ENCODE measurements at places on chromosomes 13 and 19. TPM values are rescaled to one million over a fixed set of nuclear protein-coding genes. Genes with fewer than 3 reads are reported as not detected.

DNA sequence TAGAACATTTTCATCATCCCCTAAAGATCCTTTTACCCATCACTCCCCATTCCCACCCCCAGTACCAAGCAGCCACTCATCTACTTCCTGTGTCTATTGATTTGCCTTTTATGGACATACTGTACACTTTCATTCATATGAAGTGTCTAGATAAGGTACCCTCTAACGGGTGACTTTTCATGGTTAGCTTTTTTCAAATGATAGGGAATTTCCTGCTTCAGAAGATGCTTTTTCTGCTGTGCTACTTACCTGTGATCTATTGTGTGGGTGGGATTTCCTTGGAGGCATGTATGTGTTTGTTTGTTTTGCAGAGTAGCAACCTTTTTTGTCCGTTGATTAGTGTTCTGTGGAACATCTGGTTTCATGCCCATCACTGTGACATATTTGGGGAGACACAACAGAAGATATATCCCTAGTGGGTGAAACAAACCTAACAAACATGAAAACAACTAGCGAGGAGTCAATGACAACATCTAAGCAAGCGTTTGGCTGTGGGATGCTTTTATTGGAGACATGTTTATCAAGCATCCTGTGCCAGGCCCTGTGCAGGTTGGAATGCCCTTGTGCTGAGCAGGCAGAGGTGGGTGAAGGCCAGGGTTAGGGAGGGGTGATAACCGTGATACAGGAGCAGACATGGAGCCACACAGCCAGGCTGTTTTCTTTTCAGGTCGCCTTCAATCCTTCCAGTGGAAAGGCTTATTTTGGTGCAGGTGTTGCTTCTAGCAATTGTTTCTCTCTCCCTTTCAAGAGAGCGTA, 17.6 kb downstream of the SPINT2 start:
- DNase-seq, result no peak

- DNase-seq, result peak; percentile 62
These were observed 99.0 kb downstream of the ERCC5 start for GRCh38 chr13:102944821-102945220.

GRCh38 chr13:54185785-54186184, 1157.2 kb downstream of the OLFM4 start:
- no peak for DNase-seq

- no peak for DNase-seq
These were observed 405.5 kb downstream of the TBC1D4 start for GRCh38 chr13:75076476-75076875.

DNA sequence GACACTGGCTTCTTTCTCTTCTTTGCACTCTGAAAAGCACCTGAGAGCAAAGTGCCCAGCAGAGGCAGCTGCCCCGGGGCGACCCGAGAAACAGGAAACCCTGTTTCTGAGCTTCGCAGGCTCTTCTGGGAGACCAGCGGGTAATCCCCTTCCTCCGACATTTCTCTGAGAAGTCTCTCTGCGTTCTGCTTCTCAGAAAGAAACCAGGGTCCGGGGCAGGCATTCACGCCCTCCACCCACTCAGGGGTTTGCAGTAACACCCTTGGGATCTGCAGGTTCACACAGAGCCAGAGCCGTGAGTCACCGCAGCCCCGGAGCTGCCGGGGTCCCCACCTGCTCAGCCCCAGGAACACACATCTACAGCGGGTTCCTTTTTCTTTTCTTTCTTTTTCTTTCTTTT, 86.0 kb downstream of the GADD45B start:
- DNase-seq, result no peak

GRCh38 chr13:43470610-43471009, 316.2 kb downstream of the ENOX1 start:
- DNase-seq, result no peak

The FXYD1 gene
- 92.6 TPM for total RNA-seq

The ZNF615 gene
- 17.6 TPM for total RNA-seq

- DNase-seq, result no peak
These were observed 7.7 kb downstream of the ATP7B start for GRCh38 chr13:52003541-52003940.

DNA sequence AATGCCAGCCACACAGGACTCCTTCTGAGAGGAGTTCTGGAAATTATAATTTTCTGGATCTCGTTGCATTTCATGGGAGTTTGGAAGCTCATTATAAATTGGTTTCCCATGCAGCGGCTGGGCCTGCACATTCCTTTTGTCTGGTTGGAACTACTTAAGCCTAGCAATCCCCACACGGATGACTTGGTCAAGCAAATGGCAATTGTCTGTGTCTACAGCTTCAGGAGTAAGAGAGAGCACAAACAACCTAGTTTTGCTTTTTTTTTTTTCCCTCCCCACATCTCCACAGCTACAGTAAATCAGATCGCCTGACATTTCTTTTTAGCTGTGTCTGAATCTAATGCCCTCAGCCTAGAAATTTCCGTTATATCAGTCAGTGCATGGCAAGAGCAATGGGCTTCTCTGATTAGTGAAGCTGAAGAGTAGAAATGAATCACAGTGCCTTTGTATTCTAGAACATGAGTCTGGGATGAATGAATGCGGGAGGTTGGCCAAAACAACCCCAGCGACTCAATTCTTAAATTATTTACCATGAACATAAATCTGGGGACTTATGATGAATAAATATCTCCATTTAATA, 15.1 kb downstream of the PCDH8 start:
- DNase-seq, result no peak

DNA sequence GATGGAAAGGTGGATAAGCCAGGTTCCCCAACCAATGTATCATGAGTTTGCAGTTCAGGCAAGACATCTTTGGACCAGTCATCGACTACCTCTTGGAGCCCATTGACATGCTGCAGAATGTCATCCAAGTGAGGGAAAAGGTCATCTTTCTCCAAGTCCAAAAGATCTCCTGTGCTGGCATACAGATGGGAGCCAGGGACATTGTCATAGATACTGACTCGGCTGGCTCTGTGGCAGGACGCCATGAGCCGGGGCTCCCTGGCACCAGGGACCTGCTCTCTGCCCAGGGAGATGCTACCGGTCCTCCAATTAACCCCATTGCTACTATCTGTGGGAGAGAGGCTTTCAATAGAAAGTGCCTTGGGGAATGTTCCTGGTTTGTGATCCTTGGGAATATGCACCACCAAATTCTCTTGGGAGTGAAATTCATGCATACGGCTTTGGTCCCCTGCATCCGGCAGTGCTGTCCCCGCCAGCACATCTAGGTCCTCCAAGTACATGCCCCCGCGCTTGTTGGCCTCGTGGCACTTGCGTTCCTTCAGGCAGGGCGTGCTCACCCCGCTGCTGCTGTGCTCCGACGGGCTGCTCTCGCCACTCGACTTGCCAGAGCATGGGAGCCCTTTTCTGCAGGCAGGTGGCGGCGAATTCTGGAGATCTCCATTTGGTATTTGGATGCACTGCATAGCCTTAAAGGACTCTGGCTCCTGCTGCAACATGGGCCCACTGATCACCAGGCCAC, 113.0 kb downstream of the KL start:
- no peak for DNase-seq

- no peak for DNase-seq
These were observed 31.7 kb downstream of the DNAJC15 start for GRCh38 chr13:43054803-43055802.

The BRME1 gene
- 0.91 TPM for total RNA-seq

DNA sequence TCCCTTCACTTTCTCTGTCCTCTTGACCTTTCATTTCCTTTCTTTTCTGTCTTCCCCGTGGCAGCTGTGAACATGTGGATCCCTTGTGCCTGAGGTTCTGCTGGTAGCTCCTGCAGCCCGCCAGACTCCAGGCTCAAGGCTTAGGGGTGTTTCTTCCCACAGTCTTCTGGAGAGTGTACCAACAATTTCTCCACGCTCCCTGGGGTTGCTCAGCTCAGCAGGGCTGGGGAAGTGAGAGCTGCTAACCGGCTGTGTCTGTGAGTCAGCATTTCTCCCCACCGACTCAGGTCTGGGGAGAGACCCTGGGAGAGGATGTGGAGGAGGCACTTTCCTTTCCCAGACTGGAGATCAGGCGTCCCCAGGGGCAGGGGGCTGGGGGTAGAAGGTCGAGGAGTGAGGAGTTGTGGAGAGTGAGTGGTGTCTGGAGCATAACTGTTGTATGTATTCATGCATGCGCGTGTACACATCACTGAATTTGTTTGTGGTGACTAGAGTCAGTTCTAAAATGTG, 193.6 kb downstream of the KCNRG start:
- no peak for DNase-seq

DNA sequence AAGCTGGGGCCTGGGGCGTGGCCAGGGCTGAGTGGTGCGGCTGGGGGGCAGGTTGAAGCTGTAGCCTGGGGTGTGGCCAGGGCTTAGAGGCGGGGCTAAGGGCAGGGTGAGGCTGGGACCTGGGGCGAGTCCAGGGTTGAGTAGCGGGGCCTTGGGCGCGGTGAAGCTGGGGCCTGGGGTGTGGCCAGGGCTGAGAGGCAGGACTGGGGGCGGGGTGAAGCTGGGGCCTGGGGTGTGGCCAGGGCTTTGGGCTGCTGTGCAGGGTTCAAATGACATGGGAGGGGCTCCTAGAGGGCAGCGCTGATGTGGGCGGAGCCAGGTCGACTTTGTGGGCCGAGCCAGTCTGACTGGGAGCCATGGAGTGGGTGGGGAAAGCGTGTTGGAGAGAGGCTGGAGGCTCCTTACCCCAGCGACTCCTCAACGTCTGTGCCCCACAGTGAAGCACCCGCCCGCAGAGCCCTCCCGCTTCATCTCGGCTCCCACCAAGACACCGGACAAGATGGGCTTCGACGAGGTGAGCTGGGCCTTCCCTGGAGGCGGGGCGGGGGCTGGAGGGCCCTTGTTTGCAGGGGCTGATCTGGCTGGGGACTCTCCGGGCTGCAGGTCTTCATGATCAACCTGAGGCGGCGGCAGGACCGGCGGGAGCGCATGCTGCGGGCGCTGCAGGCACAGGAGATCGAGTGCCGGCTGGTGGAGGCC, 21.5 kb downstream of the COLGALT1 start:
- no peak for DNase-seq

The LSR gene
- total RNA-seq, result 12.8 TPM

The KLC3 gene
- total RNA-seq, result not detected

DNA sequence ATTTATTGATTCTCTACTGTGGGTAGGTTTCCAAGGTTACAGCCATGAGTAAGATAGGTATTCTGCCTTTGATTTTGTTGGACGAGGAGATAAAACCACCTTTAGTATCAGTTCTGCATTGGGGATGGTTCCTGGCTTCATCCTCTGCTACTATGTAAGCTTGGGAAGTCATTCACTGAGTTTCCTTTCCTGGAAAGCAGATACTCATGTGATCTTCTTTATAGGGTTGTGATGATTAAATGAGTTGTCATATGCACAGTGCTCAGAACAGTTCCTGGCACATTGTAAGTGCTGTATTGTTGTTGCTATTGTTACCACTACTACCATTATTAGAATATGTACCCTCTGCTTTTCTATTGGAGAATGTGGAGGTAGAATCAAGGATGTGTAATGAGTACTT, 13.1 kb upstream of the WTIP start:
- no peak for DNase-seq

- no peak for DNase-seq
These were observed 4.0 kb downstream of the PTBP1 start for GRCh38 chr19:801030-801860.

The OR4F17 gene
- not detected for total RNA-seq

DNA sequence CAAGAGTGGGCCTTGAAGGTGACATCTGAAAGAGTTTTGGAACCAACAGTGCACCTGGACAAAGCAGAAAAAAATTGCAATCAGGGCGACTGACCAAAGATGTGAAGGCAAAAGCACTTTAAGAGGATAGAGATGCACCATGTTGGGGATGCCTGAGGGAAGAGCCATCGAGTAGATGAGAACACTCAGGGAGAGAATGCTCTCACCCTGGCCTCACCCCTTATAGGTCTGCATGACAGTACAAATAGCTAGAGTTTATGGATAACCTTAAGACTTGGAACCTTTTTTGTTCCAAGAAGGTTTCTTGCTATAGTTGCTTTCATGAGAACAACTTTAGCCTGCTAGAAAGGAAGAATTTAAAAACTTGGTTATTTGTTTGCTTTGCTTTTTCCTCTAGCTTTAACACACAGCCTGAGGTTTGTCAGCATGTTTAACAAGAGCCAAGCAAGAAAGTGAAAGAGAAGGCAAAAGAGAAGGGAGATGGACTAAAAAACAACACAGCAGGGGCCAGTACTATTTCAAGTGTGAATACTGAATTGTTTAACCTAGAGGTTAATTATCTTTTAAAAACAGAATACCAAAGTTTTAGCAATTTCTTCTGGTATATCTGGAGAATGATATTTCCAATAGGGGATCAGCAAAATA, 418.9 kb downstream of the DIAPH3 start:
- no peak for DNase-seq

GRCh38 chr19:39765091-39766076, 13.3 kb upstream of the LEUTX start:
- no peak for DNase-seq

GRCh38 chr13:97306645-97307044, 84.5 kb downstream of the MBNL2 start:
- DNase-seq, result no peak

The ZNF723 gene
- total RNA-seq, result not detected

The ODAD3 gene
- 0.39 TPM for total RNA-seq

The PABPC3 gene
- total RNA-seq, result 0.17 TPM

DNA sequence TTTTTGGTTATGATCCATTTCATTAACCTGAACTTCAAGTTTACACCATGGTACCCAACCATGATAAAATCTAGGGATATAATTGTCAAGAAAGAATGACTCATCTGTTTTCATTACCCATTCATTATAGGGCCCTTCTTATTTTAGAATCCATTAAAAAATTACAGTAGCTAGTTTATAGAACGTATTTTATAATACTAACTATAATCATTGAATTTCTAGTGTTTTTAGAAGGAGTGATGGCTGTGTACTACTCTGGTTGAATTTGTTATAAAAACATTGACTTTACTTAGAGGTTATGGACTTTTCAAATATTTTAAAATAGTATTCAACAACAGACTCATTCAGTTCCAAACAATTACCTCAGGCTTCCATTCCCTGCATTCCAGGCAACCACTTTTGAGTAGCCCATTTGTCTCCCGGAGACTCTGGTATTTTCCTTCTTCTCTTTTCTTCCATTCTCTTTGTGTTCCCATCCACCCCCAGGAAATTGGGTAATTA, 71.9 kb upstream of the KLF12 start:
- DNase-seq, result no peak

DNA sequence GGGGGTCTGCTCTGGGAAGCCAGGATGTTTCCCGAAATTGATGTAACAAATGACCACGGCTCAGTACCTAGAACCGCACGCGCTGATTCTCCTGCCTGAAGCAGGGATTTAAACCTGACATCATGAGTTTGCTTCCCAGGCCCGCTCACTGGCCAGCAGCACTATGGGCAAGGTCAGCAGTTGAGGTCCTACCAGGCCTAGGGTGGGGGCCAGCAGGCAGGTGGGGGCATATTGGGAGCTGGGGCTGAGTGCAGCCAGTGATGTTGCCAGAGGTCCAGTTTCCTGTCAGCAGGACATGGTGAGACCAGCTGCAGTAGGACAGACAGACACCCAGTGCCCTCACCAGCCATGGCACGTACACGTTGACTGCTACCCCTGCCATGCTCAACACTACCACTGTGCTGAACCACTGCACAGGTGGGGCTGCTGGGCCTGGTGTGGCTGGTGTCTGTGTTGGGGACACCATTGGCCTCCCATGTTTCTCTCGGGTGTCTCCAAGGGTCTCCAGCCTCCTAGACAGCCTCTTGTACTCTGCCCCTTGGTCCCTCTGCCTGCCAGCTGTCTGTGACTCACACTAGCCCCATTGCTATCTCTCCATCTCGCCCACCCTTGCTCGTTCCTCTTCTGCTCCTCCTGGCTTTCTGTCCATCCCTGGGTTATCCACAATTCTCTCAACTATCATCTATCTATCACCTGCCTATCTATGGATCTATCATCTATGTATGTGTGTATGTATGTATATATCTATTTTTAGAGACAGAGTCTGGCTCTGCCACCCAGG, 1.1 kb upstream of the C19orf85 start:
- DNase-seq, result no peak

All from esophagus muscularis mucosa (tissue), 4 donors.